ENCODE measurements at places on chromosomes 2 and 18.

GRCh38 chr2:45218931-45219339 lies 209.7 kb upstream of the SIX2 start:
- DNase-seq: no peak

DNA sequence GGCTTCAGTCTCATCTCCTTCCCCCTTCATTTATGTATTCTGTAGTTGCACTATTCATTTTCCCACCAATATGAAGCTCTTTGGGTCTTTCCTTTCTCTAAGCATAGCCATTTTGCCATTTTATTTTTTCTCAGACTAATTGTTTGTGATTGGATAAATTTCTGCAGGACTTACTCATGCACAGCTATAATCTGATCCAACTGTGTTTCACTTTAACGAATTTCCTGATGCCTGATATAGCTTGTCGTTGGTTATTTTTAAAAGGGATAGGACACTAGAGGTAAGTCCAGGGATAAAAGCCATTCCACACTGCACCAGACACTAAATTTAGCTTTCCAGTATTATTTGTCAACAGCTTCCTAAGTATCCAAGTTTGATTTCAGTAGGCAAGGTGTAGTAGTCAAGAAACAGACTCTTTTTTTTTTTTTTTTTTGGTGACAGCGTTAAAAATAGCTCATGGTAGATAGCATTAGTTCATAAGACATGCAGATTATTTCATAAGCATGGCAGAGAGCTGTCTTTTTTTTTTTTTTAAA lies 17.4 kb downstream of the ASB18 start:
- DNase-seq: no peak

DNA sequence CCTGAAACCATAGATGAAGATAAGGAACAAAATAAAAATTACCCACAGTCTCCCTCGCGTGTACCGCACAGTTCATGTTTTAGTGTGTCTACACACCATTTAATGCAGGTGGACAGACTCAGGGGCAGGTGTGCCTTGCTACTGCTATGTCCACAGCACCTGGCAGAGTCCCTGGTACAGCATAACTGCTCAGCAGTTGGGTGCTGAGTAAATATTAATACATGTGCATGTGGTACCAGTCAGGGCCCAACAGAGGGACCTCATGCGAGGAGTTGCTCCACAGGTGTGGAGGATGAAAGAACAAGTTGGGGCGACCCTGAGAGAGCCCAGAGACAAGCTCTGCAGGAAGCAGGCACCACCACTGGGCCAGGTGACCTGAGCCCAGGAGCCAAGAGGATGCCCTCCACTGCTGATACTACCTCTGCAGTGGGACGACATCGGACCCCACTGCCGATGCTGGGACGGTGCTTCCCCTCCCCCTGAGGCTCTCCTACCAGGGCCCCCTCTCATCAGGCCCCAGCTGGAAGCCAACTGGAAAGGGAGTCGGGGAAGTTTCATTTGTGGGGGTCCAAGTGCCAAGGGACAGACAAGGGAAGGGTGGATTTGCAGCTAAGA lies 100.8 kb downstream of the NEDD4L start:
- DNase-seq: no peak

GRCh38 chr2:101308432-101309210 lies at the start of gene RNF149:
TSS of gene RNF149 (minus strand) at chr2:101308701. CDS start at chr2:101308588, 113 bp downstream.
- peak; percentile 82 for DNase-seq

DNA sequence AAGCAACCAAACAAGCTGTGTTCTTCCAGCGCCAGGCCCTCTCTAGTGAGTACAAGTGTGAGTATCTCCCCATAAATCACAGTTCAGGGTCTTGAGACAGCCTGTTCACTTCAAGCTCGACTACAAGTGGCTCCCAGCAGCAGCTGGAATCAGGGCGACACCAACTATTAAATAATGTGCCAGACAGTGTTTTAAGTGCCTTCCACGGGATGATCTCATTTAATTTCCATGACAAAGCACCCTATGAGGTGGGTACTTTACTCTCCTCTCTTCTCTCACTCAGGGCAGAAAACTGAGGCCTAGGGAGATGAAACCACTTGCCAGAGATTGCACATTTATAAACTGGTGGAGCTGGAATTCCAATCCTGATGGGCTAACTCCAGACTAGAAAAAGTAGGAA lies 2.6 kb upstream of the FAM136A start:
- no peak for DNase-seq

GRCh38 chr2:132038179-132038882 lies 123.4 kb downstream of the ANKRD30BL start:
- DNase-seq: no peak

GRCh38 chr2:196409376-196409775 lies 230.1 kb upstream of the CCDC150 start:
- DNase-seq: no peak

DNA sequence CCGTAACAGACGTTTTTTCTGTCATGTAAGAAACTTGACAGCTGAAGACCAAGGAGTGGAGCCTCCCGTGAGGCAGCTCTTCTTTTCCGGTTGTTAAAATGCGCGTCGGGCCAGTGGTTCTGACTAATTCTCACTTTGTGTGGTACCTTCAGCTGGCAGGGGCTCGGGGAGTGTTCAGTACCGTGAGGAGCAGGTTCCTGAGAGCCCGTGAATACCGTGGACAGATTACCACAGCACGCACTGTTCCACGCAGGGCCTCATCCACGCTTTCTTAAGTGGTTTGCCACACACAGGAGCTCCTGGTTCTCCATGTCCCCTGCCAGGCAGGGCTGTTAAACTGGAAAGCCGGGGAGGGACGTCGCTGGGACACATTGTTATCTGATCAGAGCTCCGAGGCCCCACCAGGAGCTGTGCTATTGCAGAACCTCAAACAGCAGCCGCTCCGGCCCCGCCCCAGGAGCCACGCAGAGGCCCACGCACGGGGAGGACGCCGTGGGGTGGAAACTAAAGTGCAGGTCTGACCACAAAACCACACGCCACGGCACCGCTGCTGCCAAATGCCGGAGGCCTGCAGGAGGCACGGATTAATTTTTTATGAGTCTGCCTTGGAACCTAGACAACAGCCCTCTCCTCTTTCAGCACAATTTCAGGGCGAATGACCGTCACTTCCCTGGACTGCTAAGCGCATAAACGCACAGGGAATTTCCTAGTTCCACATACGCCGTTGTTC lies 43.3 kb downstream of the NFATC1 start:
- no peak for DNase-seq

GRCh38 chr2:105261061-105261460 lies 19.5 kb downstream of the GPR45 start:
- DNase-seq: no peak

- peak; percentile 4 for DNase-seq
Observed at GRCh38 chr2:173048897-173049661, 26.6 kb upstream of the MAP3K20 start.

Data from activated CD8-positive, alpha-beta memory T cell treated with anti-CD3 and anti-CD28 coated beads for 48 hours (primary cell).